A549 treated with AZD2906 at 1 μM for 4 hours (cell line): ENCODE measurements at places on chromosomes 2 and 18. TPM values are rescaled to one million over a fixed set of nuclear protein-coding genes. Genes with fewer than 3 reads are reported as not detected.

Gene SPATA3
- not detected in 5 replicates for total RNA-seq

Gene PCARE
- not detected in 5 replicates for total RNA-seq

Gene SCN9A
- 2.3 to 4.5 TPM (median 3.7 TPM) in 5 replicates for total RNA-seq

Gene ASPRV1
- total RNA-seq = 0.20 to 0.38 TPM (median 0.25 TPM) in 5 replicates

Gene HAAO
- not detected in 5 replicates for total RNA-seq

Gene DPYSL5
- total RNA-seq = 4.1 to 5.6 TPM (median 5.2 TPM) in 5 replicates

Gene ITGB6
- 0.40 to 0.87 TPM (median 0.55 TPM) in 5 replicates for total RNA-seq
